ENCODE measurements at places on chromosomes 12 and 14. TPM values are rescaled to one million over a fixed set of nuclear protein-coding genes. Genes with fewer than 3 reads are reported as not detected.

DNA sequence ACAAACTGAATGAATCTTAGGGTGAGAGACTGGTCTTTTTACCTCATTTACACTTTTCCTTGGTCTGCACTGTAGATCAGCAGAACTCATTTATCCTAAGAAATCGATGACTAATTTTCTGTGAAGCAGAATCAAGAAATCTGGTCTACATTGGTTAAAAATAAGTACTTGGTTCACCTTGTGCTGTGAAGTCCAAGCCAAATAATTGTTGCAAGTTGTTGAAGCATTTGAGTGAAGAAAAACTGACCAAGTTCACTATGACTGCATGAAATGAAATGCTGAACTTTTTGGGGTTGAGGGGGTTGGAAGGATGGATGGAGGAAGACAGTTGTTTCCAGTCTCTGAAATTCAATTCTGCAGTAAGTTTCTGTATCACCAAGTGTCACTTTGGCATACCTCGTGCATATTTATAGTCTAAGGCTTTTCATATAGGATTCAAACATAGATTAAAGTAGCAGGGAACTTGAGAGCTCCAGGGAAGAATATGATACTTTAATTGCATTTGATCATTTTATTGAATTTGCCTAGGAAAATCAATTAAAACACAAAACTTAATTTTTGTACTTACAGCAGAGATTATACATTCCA, 75.0 kb downstream of the FAR2 start:
- no peak for DNase-seq

DNA sequence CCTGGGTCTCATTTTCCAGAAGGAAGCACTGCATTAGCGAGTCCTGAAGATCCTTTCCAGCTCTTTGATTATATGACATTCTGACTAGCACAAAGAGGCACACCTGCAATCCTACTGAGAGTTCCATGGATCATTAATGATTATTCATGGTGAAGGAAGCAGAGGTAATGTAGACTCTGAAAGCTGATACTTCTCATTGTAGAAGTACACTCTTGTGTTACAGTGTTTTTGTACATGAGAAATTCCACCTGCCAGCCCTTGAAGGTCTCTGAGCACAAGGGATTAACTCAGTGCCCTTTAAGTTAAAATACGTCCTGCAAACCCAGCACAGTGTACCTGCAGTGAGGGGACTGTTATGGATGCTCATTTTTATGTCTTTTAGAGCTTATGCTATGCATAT, 558.8 kb upstream of the FBXO33 start:
- no peak for DNase-seq

The BAG5 gene
- 33.5 TPM for polyA plus RNA-seq

The REM2 gene
- 1.2 TPM for polyA plus RNA-seq

The NINJ2 gene
- 1.2 TPM for polyA plus RNA-seq

- DNase-seq, result no peak
Measured at GRCh38 chr12:325906-326305, 63.2 kb downstream of the KDM5A start.

DNA sequence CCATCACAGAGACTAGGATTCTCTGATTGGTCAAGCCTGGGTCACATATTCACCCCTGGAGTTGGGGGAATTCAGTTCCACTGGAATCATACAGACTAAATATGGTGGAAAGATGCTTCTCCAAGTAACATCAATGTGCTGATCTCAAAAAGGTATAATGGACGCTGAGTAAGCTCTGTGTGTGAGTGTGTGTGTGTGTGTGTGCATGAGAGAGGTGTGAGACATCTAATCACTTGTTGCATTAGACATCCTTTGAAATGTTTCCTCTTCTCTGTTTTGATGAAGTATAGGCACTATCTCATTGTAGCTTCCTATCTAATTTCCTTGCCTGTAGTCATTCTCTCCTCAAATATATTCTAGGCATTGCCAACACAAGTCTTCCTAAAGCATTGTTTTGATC, 5.0 kb upstream of the RAB3IP start:
- no peak for DNase-seq

The SDR9C7 gene
- polyA plus RNA-seq, result 0.11 TPM

- DNase-seq, result no peak
Measured at GRCh38 chr14:99512571-99513182, 31.5 kb downstream of the CCNK start.

The OTOGL gene
- 0.92 TPM for polyA plus RNA-seq

DNA sequence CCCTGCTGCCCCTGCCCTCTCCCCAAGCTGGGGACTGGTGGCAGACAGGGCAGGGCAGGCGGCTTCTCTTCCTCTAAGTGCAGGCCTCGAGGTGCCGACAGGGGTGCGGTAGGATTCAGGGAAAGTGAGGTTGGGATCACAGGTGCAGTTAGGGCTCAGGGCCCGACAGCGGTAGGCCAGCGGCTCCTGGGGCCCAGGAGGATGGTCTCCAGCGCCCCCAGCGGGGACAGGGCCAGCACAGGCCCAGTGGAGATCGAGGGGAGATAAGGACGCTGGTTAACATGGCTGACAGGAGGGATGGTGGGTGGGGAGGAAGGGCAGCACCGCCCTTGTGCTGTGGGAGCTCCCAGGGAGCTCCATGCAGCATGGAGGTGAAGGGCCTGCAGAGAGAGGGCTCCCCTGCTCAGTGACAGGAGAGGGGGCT, 935 bp upstream of the CRIP1 start:
- no peak for DNase-seq

DNA sequence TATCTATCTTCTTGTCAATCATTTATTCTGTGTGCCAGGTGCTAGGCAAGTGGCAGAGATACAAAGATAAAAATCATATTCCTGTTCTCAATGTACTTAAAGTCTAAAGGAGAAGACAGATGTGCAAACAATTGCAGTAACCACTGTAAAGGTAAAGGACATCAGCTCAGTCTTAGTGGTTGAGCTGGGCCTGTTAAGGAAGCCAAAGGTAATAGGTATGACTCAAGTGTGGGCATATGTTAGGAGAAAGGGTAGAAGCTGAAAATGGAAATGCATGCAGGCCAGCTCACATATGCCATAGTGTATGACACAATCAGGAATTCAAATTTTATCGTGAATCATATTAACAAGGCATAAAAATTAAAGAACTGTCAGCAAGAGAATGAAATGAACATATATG, 49.8 kb downstream of the FAR2 start:
- no peak for DNase-seq

GRCh38 chr12:13154027-13154538, 42.4 kb upstream of the EMP1 start:
- DNase-seq, result no peak
